ENCODE measurements at places on chromosomes 3 and 15. TPM values are rescaled to one million over a fixed set of nuclear protein-coding genes. Genes with fewer than 3 reads are reported as not detected.

- no peak for DNase-seq
These were observed 11.2 kb upstream of the SCAPER start for GRCh38 chr15:76916369-76916768.

DNA sequence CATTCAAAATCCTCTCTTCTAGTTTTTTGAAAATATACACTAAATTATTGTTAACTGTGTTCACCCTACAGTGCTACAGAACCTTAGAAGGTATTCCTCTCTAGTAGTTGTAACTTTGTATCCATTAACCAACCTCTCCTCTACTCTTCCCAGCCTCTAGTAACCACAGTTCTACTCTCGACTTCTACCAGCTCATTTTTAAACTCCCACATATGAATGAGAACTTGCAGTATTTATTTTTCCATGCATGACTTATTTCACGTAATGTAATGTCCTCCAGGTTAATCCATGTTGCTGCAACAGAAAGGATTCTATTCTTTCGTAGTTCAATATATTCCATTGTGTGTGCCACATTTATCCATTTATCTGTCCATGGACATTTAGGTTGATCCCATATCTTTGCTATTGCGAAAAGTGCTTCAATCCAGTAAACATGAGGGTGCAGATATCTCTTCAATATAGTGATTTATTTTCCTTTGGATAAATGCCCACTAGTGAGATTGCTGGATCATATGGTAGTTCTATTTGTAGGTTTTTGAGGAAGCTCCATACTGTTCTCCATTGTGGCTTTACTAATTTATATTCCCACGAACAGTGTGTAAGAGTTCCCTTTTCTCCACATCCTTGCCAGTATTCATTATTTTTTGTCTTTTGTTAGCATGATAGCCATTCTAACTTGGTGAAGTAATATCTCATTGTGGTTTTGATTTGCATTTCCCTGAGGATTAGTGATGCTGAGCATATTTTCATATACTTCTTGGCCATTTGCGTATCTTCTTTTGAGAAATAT lies 113.7 kb upstream of the SMAD3 start:
- DNase-seq, result no peak

GRCh38 chr15:31272558-31273257 lies 53.9 kb upstream of the KLF13 start:
- no peak for DNase-seq

ZNF106 gene
- 58.5 TPM for total RNA-seq

CYP1A1 gene
- 2.1 TPM for total RNA-seq

DNA sequence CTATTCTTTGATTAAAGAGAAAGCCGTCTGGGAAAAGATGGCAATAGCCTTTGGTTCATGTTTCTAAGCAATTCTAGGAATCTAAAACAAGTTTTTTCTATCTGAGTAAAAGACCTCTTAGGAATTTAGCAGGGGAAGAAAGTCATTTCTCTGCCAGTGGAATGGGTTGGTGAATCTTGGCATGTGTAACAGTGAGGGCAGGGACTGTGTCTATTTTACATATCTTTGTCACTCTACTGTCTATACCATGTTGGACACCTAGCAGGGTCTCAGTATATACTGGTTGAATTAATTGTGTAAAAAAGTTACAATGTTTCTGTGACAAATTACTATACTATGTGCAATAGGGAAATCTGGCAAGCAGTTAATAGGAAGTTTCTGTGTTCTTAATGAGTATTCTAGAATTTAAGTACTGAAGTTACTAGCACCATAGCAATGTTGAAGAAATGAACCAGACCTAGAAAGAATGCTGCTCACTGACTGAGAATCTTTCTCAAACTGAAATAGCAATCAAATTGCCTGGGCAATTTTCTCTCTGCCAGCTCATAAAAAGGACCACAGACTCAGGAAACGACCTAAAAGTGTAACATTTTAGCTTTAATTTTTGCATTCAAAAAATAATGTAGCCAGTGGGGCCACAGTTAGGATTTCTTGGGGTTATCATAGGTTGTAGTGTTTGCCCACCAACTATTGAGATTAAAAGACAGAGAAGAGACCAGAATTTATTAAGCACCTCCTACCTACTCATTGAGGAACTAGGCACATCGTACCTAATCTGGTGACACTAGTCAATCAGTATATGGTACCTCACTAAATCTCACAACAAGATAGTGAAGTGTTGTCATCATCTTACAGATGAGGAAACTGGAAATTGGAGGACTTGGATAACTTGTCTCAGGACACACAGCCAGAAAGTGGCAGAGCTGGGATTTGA lies 56.2 kb upstream of the LEKR1 start:
- no peak for DNase-seq

DNA sequence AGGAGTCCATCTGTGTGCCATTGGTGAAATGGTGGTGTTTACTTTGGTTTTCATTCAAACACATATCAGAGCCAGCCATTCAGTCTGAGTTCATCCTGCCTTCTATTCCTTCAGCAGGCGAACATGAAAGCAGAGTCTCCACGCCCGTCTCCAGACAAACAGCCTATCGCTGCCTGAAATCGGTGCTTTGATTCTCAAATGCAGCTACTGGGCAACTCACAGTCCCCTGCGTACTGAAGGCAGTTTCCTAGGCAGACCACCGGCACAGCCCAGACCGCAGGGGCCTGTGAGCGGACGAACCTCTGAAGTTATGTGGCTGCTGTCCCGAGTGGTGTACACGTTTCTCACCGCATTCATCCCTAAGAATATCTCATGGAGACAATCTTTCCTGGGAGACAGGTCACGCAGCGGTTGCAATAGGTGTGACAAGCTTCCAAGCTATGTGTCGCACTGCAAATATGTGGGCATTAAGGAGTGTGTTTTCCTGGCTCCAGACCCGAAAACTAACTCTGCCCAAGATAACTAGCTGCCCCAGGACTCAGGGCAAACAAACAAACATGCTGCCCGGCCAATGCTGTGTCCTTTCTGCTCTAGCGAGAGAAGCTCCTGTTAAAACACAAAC lies 16.9 kb upstream of the RYR3 start:
- DNase-seq, result no peak

DNA sequence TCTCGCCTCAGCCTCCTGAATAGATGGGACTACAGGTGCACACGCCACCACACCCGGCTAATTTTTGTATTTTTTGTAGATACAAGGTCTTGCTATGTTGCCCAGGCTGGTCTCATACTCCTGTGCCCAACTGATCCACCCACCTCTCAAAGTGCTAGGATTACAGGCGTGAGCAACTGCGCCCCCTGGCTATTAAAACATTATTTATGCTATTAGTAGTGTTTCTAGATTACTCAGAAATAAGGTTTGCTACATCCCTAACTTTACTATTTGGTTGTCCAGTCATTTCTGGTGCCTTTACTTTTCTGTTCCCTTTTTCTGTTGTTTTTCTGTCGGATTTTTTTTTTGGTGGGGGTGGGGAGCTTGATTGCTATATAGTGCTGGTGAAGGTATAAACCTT lies 393.6 kb upstream of the TPM1 start:
- DNase-seq, result no peak

GRCh38 chr15:49621401-49621811 lies 558 bp downstream of the DTWD1 start:
- no peak for DNase-seq

- DNase-seq, result no peak
These were observed 199.5 kb upstream of the P2RY1 start for GRCh38 chr3:152635389-152635788.

CCR8 gene
- total RNA-seq, result 0.36 TPM

MOBP gene
- total RNA-seq, result not detected

GRCh38 chr15:70147178-70147760 lies 49.6 kb upstream of the TLE3 start:
- no peak for DNase-seq

TIGIT gene
- total RNA-seq, result 14.6 TPM

GOLGA6A gene
- 1.1 TPM for total RNA-seq

CTXN2 gene
- total RNA-seq, result not detected

DNA sequence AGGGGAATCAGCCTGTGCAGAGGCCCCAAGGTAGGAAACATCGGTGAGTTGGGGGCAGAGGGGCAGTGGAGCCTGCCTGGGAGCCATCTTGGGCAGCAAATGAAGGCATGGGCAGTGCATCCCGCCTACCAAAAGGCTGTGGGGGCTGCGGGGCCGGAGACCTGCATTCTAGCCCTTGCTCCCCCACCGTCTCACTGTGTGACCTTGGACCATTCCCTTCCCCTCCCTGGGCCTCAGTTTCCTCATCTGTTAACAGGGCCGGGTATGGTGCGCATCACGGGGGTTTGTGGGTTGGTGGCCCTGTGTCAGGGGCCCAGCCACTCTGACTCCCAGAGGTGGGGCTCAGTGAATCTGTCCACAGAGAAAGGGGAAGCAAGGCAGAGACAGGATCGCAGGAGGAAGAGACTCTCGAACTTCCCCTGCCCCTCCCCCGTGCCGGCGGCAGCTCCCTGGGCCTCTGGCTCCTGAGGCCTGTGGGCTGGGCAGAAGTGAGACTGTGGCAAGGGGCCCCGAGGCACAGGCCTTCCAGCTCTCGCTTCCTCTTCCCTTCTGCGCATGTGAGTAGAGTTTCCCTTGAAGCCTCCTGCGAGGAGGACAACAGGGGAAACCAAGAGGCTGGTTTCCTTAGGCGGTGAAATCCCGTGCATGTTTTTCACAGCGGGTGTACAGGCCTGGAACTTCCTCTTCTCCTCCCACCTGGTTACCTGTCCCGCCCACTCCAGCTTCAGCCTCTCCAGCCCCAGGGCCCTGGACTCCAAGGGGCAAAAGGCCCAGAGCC lies 42.9 kb downstream of the IDH2 start:
- peak; percentile 86 for DNase-seq

DNA sequence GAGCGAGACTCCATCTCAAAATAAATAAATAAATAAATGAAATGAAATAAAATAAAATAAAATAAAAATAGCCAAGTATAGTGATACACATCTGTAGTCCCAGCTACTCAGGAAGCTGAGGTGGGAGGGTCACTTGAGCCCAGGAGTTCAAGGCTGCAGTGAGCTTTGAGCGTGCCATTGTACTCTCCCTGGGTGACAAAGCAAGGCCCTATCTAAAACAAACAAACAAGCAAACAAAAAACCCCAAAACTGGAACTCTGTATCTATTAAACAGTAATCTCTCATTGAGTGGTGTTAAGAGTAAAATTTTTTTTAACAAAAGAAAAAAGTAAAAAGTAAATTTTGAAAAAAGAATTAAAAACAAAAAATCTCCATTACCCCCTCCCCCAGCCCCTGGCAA lies 20.8 kb downstream of the EPM2AIP1 start:
- DNase-seq, result no peak

DNA sequence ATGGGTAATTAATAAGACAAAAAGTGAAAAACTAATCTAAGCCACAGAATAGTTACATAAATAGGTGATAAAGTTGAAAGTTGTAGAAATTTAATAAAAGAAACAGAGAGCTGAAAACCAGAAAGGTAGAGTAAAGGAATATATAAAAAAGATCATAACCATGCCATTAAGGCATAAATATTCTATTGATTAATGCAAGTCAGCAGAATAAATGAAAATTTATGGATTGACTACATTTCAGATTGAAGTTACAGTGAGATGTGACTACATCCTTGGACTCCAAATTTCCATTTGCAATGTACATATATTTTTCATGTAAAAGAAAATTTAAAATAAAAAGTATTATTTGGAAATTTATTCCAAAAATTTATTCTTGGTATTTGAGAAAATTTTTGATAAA lies 1225.7 kb downstream of the OTOL1 start:
- no peak for DNase-seq

SUSD5 gene
- total RNA-seq, result not detected

DNA sequence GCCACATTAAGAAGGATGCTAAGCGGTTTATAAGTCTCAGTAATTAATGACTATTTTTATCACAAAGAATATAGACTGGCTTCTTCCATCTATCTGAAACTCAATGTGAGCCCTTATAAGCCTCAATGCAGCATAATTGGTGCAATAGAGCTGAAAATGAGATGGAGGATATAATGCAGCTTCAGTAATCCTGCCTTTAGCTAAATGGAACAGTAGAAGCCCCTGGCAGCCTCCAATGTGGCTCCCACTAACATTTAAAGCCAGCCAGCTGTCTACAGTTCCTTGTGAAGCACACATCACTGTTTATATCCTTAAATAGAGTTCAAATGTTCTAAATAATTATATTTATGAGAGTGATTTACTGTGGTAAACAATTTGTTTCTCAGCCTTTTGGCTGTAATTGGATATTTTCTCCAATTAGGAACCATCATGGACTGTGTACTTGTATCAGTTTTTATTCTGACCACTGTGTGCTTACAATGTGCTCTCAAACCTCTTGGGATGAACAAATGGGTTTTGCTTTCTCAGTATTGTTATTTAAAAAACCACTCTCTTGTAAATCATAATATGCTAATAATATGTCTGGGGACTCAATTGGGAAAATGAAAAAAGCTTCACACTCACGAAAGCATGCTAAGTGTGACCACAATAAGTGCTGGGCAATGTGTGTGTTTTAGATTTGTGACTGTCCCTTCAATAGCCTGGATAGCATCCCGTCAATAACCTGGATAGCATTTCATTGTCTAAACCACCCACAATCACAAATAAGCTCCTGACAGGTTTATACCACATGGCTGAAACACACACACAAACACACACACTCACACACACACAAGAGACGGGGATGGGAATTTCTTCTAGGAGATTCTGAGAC lies 366.6 kb downstream of the GBE1 start:
- DNase-seq, result no peak

DNA sequence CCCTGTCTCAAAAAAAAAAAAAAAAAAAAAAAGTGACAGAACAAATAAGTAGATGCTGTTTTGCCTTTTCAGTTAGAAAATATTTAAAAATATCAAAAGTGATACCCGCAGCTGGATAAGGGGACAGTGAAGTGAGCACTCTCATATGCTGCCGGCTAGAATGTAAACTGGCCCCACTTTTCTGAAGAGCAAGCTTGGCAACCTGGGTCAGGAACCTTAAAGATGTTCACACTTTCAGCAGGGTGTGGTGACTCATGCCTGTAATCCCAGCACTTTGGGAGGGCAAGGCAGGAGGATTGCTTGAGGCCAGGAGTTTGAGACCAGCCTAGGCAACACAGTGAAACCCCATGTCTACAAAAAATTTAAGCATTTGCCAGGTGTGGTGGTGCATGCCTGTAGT lies 17.4 kb downstream of the FSD2 start:
- no peak for DNase-seq

DNA sequence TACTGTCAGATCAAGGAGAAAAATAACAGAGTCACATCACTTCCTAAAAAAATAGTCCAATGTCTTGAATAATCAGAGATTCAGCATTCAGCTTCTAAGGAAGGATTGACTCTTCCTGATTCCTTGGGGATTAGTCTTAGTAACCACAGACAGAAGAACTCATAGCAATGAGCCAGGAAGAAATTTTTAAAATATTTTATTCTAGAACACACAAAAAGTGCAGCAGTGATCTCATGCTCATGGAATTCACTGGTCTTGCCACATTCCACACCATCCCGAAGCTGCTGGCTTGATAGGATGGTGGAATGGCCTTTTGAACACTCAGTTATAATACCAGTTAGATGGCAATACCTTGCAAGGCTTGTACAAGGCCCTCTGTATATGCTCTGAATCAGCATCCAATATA lies 43.0 kb upstream of the ABI3BP start:
- DNase-seq, result no peak

TTLL13 gene
- total RNA-seq, result 0.49 TPM

WDR49 gene
- 1.1 TPM for total RNA-seq

DNA sequence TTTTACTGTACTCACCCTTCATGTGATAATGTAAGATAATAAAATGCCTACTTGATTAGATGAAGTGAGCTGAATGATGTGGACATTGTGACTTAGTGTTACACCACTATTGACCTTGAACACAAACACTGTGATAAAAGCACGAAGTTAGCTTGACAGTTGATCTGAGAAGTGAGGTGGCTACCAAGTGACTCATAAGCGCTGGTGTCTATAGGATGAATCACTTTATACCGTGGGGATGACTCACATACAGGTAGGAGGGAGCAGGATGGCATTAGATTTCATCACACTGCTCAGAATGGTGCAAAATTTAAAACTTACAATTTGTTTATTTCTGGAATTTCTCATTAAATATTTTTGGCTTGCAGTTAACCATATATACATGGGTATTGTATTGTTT lies 174.7 kb upstream of the CNTN3 start:
- no peak for DNase-seq

Data from activated naive CD4-positive, alpha-beta T cell treated with anti-CD3 and anti-CD28 coated beads, Interleukin-2, amount 50 U/mL, for 72 hours (primary cell).